ENCODE measurements at places on chromosomes 11 and 22.

DNA sequence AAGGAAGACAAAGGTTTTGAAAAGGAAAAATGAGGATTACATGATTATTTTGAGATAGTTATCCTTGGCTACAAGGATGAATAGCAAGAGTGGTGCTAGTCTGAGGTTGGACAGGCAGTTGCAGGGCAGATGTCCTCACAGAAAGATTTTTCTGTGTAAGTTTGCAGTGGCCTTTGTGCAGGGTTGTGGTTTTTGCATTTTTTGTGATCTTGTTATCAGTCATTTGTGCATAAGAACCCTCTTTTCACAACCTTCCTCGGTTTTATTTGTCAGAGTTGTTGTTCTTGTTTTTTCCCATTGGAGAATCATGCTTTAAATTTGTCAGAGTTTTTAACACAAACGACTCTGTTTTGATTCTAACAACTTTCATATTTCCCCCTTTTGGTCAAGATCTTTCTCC is 1.4 kb downstream of the CCDC134 start:
- no peak for DNase-seq

DNA sequence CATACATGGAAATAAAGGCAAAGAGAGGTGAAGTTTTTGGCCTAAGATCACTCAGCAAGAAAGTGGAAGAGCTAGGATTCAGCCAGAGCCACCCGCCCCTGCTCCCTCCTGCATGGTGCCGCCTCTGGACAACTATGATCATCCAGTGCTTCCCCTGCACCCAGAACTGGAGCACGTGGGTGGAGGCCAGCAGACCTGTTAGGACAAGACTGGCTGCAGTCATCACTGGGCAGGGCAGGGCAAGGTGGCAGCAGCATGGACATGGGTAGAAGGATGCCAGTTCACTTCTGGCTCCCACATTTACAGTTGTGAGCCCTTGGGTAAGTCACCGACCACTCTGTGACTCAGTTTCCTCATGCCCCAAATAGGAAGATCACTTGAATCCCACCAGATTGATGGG is 131.0 kb downstream of the FBXO7 start:
- DNase-seq: no peak

GRCh38 chr11:125701018-125701610 is 20.5 kb upstream of the ACRV1 start:
- no peak for DNase-seq

DNA sequence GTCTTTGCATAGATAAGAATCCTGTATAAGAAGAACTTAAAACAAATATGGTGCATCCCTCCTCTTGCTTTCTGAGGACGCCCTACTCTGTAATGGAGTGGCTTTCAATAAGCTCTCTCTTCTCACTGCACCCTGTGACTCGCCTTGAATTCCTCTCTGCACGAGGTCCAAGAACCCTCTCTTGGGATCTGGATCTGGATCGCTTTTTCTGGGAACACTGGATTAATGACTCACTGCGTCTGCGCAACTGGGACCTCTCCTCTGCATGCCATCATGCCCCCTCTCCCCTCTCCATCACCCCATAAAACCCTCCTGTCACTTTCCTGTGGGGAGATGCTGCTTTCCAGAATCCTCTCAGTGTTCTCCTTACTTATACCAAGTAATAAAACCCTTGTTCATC is 15.1 kb upstream of the CABP2 start:
- no peak for DNase-seq

DNA sequence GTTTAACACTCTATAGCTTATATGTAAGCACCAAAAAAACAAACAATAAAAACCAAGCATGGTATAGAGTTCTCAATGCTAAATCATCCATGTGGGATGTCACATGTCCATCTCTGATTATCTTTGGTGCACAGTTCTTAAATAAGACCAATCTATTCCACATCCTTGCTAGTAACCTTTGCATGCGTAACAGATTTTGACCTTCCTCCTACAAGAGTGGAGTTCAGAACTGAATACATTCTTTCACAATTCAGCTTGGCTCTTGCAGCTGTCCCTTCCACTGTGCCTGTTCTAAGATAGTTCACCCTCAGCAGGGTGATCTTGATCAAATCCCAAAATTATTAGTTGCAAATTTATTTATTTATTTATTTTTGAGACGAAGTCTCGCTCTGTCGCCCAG is 21.1 kb downstream of the PRR14L start:
- DNase-seq: no peak

DNA sequence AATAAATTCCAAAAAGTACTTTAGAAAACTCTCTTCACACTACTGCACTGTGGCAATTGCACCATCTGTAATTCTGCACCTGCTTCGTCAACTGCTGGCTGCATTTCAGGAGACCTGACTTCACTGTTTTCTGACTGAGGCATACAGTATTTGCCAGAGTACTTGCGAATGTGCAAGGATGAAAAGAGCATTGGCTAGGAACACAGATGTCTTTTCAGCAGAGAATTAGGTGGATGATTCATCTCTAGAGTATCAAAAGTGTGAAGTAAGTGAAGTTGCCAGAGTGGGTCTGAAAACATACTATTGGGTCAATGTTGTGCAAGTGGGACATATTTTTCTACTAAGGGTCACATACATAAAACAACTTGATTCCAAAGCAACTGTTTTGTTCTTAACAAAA is 427.5 kb upstream of the CCDC90B start:
- no peak for DNase-seq

DNA sequence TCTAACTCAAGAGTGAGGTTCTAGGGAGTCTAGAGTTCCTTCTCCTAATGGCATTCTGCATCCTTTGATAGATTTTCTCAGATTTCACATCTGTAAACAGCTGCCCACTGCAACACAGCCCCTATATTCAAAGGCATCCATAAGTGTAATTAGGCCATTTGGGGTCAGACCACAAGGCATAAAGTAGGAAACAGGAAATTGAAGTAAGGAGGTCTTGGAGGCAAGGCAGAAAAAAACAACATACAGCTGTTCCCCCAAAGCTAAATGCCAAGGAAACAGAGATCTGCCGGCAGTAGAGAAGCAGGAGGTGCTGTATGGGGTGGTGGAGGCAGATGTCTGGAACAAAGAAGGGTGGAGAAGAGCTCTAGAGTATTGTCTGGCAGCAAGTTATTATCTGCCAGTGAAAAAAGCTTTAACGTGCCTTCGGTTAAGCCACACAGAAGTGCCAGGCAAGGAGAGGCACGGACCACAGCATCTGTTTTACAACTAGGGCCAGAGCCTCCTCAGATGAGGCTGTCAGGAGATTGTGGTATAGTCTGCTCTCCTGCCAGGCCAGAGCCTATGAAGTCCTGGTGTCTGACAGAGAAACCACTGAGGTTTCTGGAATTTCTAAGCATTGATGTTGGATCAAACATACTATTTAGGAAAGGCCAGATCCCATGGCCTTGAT is 100.2 kb upstream of the CHRM4 start:
- DNase-seq: no peak

DNA sequence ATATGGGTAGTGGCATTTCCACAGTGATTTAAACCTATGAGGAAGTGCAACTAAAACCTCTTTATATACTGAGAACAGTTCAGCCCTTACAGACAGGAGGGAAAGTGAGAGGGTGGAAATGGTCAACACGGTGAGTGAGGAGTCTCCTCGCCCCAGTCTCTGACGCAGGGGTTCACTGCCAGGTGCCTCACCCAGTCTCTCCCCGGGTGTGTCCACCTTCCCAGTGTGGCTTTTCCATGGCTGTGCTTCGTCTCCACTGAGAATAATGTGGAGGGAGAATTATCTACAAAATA is 116.6 kb upstream of the TOP3B start:
- no peak for DNase-seq

GRCh38 chr11:58788355-58789023 is 56.0 kb downstream of the GLYATL2 start:
- no peak for DNase-seq

DNA sequence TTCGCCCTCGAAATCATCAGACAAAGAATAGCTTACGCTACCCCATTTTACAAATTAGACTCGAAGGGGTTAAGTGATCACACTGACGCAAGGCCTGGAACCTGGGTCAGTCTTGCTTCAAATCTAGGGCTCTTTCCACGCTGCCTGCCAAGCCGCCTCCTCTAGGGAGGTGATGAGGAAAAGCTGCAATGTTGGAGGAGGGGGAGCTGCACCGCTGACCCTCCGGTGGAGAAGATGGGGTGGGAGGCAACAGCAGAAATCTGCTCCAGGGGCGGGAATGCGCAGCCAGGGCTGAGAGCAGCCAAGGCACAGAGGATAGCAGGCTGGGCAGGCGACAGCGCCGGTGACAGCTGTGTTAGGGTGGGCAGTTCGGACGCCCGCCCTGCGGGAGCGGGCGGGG is 595 bp downstream of the SYVN1 start:
- DNase-seq: no peak

- DNase-seq: no peak
These were observed 11.1 kb upstream of the SLC37A2 start for GRCh38 chr11:125052047-125052446.

DNA sequence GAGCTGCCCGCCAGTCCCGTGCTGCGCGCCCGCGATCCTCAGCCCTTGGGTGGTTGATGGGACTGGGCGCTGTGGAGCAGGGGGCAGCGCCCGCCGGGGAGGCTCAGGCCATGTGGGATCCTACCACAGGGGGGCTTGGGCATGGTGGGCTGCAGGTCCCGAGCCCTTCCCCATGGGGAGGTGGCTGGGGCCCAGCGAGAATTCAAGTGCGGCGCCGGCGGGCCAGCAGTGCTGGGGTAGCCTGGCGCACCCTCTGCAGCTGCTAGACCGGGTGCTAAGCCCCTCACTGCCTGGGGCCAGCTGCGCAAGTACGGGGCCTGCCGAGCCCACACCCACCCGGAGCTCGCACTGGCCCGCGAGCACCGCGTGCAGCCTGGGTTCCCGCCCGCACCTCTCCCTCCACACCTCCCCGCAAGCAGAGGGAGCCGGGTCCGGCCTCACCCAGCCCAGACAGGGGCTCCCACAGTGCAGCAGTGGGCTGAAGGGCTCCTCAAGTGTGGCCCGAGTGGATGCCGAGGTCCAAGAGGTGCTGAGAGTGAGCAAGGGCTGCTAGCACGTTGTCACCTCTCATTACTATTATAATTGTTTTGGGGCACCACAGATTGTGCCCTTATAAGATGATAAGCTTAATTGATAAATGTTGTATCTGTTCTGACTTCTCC is 333.2 kb downstream of the CASP12 start:
- no peak for DNase-seq

DNA sequence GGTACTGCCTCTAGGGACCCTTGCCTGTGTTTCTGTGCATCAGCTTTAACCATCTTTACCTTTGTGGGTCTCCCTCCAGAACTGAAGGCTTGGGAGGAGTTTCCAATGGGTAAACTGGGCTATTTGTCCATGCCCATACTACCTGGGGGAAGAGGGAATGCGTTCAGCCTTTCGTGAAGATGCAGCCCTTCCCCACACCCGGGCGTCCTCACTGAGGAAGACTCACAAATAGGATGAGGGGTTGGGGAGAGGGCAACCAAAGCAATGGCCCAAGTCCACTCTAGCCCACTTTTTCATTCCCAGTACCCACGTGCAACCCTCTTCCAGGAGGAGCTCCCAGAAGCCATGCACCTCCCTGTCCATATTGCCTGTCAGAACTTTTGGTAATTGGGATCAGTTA is 61.8 kb upstream of the ADA2 start:
- DNase-seq: no peak

DNA sequence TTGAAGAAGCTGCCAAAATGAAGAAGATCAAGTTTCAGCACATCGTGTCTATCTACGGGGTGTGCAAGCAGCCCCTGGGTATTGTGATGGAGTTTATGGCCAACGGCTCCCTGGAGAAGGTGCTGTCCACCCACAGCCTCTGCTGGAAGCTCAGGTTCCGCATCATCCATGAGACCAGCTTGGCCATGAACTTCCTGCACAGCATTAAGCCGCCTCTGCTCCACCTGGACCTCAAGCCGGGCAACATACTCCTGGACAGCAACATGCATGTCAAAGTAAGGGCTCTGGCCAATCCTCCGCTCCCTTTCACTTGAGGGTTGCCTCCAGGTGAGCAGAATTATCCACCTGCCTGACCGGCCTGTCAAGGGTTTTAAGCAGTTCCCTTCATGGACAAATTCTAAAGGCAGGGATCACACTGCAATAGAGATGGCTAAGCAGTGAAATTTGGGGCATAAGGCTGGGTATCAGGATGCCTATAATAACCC is 6.0 kb downstream of the ANKK1 start:
- DNase-seq: no peak

GRCh38 chr11:114172055-114172861 is 112.7 kb downstream of the ZBTB16 start:
- no peak for DNase-seq

DNA sequence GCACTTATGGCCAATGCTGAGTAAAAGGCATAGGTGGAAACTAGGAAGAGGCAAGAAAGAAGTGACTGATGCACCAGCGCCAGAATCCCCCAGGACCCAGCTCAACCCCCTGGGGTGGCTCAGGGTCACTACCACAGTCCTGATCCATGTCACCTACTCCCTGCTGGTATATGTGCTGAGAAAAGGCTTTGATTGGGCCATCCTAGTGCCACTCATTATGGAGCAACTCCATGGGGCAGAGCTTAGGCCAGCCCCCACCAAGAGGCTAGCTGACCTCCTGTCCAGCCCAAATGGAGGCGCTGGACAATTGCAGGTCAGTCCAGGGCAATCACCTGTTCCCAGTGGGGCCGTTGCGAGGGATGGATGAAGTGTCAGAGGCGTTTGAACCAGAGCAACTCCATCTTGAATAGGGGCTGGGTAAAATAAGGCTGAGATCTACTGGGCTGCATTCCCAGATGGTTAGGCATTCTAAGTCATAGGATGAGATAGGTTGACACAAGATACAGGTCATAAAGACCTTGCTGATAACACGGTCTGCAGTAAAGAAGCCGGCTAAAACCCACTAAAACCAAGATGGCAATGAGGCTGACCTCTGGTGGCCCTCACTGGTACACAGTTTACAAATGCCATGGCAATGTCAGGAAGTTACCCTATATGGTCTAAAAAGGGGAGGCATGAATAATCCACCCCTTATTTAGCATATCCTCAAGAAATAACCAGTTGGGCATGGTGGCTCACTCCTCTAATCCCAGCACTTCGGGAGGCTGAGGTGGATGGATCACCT is 20.6 kb upstream of the DAGLA start:
- DNase-seq: no peak

DNA sequence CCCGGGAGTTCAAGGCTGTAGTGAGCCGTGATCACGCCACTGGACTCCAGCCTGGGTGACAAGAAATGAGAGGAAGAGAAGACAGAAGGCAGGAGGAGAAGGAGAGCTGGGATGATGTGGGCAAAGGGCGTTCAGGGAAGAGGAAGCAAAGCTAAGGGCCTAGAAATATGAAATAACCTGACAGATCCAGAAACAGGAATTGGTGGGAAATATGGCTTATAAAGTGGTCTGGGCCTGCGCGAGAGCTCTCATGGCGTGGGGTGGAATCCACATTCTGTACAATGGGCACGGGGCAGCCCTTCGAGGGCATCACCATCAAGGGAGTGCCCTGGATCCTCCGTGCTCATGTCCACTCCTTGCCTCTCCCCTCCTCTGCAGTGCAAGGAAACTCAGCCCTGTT is 46.8 kb upstream of the RASSF10 start:
- DNase-seq: no peak

Measured in stimulated activated CD8-positive, alpha-beta memory T cell treated with anti-CD3 and anti-CD28 coated beads, Interleukin-2, amount 100 ng/mL, for 1 hour (primary cell).